ENCODE measurements at places on chromosomes 1 and 21.

- DNase-seq, result peak; percentile 56
These were observed 81.0 kb downstream of the CNIH3 start for GRCh38 chr1:224696891-224697765.

DNA sequence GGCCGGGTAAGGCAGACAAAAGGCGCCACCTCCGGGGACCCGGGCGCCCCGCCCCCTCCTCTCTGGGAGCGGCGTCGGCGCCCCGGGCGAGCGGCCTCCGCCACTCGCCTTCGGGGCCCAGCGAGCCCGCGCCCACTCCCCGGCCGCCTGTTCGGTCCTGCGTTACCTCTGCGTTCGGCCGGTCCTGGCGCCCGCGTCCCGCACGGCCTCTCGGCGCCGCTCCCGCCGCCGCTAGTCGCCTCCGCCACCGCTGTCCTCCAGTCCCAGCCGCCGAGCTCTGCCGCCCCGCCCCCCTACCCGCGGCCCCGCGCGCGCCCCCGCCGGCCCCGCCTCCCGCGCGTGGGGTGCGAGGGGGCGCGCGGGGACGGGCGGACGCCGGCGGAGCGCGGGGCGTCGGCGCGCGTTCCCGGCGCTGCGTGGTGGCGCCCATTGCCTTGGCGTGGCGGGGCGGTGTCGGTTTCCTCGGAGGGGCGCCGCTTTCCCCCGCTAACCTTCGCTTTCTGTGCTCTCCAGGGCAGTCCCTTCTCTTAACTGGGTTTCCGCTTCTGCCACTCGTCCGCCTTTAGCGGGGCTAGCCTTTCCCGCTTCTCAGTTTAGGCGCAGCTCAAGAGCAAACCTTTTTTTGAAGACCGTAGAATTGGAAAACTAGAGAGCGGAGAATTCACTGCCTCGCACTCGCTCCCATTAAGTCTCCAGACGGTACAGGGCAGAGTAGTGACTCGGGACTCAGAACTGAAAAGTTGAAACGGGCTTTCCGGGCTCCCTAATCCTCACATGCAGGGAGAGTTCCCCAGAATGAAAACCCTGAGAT, at the start of gene HP1BP3:
Gene HP1BP3, minus strand, starts transcription at position 279 of the 811 bp plus-strand sequence. CDS start 6,867 bp downstream, outside the sequence.
- peak; percentile 51 for DNase-seq

DNA sequence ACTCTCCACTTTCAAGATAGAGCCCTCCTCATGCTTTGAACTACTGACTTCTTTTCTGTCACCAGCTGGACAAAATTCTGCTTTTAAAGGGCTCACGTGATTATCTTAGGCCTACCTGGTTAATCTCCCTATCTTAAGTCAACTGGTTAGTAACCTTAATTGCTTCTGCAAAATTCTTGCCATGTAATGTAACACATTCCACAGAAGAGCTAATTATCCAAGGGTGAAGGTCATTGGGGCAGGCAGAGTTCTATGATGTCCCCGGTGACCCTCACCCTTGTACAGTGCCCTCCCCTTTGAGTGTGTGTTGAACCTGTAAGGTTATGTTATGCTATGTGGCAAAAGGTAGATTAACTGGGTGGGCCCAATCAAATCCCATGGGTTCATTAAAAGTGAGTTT, 25.2 kb upstream of the FOXE3 start:
- DNase-seq, result no peak

DNA sequence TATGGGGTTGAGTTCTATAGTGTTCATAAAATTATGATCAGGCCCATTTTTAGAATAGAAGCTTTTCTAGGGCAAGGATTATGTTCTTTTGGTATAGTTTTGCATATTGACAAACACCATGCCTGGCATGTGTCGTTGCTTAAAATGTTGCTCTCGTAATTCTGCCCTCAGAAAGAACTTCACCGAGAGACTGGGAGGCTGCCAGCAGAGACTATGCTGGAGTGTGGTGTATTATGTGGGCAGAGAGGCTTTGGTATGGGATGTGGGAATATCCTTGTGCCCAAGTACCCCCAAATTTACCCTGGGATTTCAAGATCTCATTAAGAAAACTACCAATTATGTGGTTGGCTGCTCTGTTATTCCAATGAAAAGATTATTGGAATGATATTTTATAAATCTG, 27.9 kb downstream of the PGM1 start:
- DNase-seq, result no peak

DNA sequence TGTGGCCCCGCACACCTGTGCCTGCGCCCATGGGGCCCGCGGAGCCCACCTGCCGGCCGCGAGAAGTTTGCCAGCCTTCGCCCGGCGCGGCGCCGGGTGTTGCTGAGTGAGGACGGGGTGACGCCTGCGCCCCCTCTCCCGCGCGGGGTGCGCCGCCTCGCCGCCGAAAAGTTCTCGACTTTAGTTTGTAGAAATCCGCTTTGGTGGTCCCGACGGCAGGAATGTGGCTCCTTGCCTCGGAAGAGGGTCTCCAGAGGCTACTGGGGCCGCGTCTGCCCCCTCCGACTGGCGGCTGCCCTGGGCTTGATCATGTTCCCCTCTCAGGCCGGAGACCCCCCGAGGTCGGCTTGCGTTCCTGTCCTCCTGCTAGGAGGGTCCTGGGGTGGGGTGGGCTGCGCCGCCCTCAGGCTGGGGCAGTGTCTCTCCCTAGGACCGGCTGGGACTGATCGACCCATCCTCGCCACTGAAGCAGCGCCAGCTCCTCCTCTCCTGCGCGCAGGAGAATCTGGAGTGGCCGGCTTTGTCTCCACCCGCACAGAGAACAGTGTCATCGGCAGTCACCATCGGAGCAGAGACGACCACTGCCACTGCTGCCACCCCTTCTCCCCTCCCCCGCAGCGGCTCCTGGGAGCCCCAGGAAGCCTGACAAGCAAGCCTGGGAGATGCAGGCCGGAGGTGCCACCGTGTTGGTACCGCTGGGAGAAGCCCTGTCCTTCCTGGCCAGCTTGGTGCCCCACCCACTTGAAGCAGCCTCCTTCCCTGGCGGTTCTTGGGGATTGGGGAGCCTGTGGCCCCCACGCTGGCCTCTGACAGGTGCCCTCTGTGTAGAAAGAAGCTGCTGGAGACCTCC, 553 bp upstream of the SLC30A2 start:
- DNase-seq, result no peak

DNA sequence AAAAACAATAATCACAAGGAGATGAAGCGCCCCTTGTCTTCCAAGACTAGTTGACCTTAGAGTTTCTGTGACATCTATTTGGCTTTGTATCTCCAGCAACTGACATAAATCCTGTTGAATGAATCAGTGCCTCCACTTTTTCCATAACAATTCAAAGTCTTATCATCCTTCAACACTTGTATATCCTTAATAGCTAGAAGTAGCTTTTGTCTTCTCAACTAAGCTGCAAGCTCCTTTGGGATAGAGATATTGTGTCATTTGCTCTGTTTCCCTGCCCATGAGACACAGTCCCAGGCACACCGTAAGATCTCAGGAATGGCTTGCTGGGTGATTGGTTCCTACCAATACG, 5.7 kb downstream of the PIGR start:
- DNase-seq, result no peak

DNA sequence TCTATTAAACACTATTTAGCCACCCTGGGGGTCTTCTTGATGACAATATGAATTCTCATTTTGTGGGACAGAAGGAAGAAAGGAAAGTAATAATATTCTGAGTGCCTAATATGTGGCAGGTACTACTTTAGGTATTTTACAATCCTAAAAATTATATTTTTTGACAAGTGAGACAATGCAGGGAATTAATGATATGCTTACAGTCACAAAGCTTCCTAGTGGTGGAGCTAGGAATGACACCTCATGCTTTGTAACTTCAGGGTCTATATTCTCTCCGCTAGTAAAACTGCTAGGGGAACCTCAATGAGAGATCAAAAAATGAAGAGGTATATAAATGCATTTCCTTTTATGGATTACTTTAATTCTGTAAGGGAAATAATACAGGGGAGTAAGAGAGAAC, 44.3 kb downstream of the TPR start:
- no peak for DNase-seq

DNA sequence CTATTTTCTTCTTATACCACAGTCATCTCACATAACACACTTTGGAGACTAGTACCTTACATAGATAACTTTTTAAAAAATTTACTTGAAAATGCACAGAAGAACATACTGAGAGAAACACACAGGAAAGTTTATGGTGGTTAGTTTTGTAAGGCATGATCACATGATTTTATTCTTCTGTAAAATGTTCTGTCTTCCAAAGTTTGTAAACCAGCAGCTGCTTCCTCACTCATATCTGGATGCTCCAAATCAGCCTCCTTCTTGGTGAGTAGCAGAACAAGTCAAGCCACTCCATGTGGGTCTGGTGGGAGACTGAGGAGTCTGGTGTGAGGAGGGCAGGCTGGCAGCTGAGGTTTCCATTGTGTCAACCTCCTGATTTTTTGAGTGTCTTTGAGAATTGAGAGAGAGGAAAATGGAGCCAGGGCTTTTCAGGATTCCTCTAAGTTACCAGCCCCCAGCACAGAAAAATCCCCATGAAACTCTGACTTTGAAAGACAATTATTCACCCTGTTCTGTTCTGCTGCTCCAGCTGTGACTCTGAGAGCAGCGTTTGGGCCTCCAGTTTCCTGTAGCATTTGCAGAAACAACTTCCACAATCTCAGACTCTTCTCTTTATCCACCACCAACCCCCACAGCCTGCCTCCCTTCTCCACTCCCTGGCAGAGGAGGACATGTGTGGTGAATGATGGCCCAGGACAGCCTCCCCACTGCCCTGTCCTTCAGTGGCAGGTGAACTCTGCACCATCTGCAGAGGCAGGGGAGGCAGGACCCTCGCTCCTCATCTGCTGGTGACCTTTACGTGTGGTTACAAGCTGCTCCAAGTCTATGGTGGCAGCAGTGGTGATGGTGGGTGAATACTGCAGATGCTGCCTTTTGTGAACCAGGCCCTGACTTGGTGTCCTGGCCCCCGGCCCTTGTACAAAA, 82.3 kb downstream of the FCRL5 start:
- no peak for DNase-seq

GRCh38 chr1:56403321-56403720, 176.0 kb downstream of the PLPP3 start:
- DNase-seq, result no peak

- DNase-seq, result no peak
These were observed 9.9 kb downstream of the OTUD3 start for GRCh38 chr1:19892129-19892528.

- peak; percentile 45 for DNase-seq
These were observed 2.7 kb downstream of the STUM start for GRCh38 chr1:226551299-226551698.

GRCh38 chr1:96730574-96731298, 9.2 kb downstream of the PTBP2 start:
- no peak for DNase-seq

DNA sequence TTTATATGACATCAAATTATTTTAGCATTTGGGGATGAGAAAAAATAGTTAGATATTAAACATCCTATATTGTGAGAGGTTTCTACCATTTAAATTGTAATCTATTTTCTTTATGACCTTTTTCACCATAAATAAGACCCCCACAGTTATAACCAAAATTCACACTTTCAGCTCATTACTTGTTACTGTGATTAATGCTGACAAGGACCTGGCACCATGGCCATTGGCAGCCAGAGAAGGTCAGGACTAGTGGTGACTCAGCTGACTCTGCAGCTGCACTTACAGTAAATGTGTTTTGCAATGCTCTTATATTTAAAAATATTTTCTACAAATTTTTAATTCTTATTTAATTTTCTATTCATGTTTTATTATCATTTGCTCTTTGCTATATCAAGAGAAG, 133.3 kb upstream of the C1orf105 start:
- DNase-seq, result no peak

- DNase-seq, result no peak
These were observed 80.7 kb upstream of the TNFSF4 start for GRCh38 chr1:173287785-173288184.

DNA sequence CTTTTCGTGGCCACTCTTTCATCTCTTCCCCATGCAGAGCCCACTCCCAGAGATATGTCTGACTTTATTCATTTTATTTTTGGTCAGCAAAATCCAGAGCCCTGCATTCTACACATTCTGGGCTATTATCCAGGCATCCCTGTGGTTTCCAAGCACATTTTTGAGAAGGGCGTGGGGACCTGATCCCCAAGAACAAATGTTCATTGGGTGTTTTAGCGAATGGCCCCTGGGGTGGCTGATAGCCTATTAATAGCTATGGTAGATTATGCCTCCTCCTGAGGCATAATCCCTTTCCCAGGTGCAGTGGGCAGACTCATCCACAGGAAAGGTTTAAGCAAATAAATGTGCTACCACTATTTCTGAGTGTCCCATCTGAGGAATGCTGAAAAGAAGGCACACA, 511.8 kb upstream of the USP24 start:
- DNase-seq, result no peak

GRCh38 chr1:185603158-185603557, 131.0 kb upstream of the HMCN1 start:
- DNase-seq, result no peak

DNA sequence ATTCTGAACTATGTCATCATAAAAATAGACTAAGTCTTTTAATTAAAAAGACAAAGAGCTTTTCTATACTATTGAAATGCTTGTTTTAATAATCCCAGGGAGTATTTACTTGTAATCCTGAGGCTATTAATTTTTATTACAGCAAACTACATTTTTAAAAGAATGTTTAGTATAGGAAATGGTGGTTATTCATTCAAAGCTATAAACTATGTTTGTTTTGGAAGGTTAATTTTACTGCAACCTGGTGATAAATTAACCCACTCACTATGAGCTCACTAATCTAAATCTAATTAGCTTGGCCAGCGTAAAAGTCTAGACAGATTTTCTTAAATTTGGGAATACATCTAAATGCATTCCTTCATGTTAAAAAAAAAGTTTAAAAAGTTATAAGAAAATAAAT, 13.8 kb upstream of the EYA3 start:
- DNase-seq, result no peak

GRCh38 chr1:121417325-121417923, 232.6 kb downstream of the SRGAP2C start:
- DNase-seq, result no peak

- no peak for DNase-seq
These were observed 174.6 kb downstream of the KCNK2 start for GRCh38 chr1:215256936-215257679.

- DNase-seq, result no peak
These were observed 4.2 kb downstream of the GCLM start for GRCh38 chr1:93905051-93905450.

DNA sequence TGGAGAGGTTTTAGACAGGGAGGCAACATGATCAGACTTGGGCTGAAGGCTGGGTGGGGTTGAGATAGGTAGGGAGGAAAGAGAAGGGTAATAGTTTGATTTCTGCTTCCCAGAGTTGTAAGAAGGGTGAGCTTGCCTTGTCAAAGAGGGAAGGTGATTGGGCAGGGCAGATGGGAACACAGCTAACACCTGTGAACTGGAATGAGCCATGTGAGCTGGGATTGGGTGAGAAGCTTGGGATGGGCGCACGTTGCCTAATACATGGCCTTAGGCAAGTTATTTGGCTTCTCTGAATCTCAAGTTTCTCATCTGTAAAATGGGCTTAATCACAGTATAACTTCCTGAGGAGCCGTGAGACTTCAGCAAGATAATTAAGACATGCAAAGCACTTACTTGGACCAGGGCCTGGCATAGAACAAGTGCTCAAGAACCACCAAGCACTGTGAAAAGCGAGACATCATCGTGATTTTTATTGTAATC, 33.8 kb upstream of the ID3 start:
- no peak for DNase-seq

GRCh38 chr1:26922901-26923300, 1.4 kb downstream of the NUDC start:
- DNase-seq, result no peak
